ENCODE measurements at places on chromosomes 11 and 22.

- no peak for DNase-seq
These were observed 14.1 kb upstream of the B3GNT6 start for GRCh38 chr11:77019976-77020595.

DNA sequence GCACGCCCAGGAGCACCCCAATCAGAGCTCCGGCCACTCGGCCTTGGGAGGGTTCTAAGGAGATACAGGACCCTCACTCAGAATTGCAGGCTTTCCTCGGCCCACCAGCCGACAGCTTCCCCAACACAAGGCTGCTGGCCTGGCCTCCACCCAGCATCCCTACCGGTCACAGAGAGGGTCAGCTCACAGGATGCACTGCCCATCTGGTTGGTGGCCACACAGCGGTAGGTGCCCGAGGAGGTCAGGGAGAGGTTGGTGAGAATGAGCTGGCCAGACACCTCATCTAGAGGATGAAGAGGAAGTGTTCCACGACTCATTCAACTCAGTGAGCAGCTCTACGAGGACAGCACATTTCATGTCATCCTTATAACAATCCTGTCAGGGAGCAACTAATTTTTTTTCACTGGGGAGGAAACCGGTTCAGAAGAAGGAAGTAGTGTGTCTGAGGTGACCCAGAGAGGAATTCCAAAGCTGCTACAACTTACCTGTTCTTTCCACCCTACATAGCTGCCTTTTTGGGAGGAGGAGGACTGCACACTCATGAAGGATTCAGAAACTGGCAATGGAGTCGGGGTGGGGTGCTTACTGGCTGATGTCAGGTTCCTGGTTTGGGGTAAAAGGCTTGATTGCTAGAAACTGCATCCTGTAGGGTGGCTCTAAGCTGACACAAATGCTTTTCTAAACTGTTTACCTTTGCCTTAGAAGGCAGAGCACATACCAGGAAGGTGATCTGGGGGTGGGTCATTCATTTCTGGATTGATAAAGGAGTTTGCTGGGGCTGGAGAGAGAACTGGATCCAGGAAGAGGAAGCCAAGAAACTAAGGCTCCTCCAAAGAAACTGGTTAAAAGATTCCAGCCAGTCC is 3.3 kb downstream of the VSIG2 start:
- no peak for DNase-seq

DNA sequence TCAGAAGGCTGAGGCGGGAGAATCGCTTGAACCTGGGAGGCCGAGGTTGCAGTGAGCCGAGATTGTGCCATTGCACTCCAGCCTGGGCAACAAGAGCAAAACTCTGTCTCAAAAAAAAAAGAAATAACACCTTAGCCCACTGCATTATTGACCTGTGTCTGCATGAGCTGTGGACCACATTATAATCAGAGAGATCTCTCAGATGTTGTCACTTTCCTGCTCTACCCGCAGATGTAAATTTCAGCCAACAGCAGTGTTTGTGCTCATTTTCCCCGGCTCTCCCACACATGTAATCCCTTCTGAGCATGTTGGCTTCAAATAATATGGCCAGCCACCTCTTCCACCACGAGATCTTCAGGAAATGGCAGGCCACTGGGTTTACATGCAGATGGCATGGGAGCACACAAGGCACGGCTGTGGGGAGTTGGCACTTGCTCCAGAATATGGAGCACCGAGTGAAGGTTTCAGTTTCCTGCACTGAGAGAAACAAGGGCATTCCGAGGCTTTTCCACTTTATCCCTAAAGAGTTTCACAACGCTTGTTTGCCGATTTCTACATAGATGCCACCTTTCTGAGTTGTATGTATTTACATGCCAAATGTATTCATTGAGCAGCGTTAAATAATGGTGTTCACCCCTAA is 19.7 kb downstream of the CDPF1 start:
- DNase-seq: no peak

GRCh38 chr11:71131861-71132260 is 120.5 kb downstream of the SHANK2 start:
- no peak for DNase-seq

DNA sequence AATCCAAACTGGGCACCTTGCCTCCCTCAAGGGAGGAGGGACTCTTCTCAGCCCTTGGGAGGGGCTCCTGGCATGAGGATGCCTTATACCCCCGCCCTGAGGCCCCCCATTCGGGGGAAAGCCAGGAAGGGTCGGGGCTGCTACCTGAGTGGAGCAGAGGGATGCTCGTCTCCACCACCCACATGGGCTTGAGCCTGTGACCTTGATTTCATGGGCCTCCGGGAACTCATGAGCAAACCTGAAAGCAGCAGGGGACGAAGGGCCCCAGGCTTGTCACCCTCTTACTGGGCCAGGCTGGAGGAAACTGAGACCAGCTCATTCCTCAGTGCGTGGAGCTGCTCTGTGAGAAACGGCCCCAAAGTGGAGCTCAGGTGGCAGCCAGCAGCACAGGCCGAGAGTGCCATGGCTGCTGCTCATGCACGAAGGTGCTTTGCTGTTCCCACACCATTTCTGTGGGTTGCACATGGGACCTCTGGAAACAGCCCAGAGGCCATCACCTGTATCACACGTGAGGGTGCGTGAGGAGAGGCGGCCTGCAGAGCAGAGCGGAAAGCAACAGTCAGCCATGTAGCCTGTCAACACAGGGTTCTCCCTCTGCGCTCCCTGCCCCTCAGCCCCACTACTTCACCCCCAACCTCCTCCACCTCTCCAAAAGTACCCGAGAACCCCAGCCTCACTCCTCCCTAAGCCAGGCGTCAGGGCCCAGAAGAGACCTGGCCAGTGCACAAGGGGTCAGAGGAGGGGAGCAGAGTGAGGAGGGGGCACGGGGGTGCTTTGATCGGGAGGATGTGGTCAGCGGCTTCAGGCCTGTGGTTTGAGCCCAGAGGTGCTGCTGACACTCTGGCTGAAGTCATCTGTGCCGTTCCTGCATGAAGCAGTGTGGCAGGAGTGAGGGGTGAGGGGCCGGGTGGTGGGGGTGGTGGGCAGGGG is 14.1 kb upstream of the IL2RB start:
- DNase-seq: no peak

DNA sequence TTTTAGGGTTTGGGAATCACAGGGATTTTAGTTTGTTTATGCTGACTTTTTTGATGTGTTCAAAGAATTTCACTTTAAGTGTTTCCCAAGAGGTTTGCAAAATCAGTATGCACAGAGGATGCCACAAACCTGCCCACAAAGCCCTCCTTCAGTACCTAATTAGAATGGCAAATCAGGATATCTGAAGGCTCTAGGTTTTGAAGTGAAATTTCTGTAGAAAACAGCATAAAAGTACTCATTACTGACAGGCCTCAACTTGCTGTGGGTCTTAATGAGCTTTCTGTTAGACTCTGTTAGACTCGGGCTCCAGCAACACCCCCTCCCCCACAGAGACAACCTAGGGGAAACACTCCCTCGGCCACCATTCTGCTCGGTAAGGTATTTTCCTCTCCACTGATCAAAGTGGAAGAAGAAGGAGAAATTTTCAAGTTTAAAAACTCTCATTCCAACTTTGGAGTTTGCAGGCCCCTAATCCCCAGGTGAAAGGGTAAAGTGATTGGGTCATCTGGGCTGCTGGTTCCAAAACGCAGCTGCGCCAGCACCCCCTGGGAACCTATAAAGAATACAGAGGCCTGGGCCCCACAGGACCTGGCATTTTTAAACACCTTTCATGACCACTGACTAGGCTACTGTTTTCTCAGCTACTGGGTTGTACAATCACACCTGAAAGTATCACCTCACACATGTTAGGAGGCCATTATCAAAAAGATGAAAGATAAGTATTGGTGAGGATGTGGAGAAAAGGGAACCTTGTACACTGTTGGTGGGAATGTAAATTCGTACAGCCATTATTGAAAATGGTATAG is 67.5 kb downstream of the PLEKHA7 start:
- peak; percentile 86 for DNase-seq

DNA sequence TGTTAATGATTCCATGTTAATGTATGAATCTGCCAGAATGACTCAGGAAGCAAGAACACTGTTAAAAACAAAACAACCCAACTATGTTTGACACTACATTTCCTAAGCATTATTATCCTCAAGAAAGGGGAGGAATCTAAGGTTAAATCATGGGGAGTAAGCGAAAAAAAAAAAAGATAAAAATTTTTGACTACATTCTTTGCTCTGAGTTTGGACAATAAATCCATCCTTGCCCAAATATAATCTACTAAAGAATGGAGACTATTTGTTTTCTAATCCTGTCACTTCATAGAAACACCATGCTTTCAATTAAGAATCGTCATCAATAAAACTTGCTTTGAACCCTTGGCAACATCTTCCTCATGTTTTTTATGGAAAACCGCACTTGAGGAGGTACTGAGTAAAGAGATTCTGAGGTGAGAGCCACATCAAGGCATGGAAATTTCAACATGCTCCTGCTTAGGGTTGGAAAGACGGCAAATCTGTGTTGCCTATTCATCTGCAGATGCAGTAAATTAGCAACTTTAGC is 9.7 kb downstream of the MAML2 start:
- DNase-seq: no peak

- DNase-seq: no peak
These were observed 8.0 kb downstream of the NUMA1 start for GRCh38 chr11:72072348-72072747.
